ENCODE measurements at places on chromosomes 1 and 21.

GRCh38 chr1:181033128-181033798 is 520 bp upstream of the MR1 start:
- DNase-seq = no peak

DNA sequence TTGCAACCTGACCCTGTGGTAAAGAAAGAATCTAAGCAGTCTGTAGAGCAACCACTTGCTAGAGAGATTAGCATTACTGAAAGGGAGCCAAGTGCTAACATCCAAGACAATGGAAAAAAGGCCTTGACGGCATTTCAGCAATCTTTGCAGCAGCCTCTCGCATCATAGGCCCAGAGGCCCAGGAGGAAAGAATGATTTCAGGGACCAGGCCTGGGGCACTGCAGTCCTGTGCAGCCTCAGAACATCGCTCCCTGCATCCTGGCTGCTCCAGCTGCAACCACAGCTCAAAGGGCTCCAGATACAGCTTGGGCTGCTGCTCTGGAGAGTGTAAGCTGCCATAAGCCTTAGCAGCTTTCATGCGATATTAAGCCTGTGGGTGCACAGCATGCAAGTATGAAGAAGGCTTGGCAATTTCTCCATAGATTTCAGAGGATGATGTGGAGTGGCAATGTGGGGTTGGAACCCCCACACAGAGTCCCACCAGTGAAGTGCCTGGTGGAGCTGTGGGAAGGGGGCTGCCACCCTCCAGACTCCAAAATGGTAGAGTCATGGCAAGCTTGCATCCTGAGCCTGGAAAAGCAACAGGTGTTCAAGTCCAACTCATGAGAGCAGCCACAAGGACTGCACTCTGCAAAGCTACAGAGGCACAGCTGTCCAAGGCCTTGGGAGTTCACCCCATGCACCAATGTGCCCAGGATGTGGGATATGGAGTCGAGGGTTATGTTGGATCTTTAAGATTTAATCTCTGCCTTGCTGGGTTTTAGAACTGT is 110.6 kb upstream of the HMGB4 start:
- DNase-seq = no peak

DNA sequence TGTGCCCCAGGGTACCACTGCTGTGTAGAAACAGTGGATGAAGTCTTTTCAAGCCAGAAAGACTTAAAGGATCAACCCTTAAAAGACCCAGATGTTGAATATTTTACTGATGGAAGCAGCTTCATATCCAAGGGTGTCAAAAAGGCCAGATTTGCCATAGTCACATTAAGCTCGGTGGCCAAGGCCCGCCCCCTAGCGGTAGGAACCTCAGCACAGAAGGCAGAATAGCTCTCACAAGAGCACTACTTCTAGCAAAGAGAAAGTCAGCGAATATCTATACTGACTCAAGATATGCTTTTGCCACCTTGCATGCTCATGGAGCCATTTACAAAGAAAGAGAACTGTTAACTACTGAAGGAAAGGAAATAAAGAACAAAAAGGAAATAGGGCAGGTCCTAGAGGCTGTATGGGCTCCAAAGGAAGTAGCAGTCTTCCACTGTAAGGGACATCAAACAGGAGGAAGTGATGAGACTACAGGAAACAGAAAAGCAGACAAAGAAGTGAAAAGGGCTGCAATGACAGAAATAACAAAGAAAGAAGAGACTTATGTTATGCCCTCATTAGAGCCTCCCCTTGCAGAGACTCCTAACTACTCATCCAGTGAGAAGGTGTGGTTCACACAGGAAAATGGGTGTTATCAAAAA is 90.5 kb downstream of the LIPI start:
- peak; percentile 6 for DNase-seq

GRCh38 chr1:55825461-55825860 is 610.3 kb upstream of the USP24 start:
- DNase-seq = no peak

- DNase-seq = no peak
Observed at GRCh38 chr1:89850844-89851415, 30.1 kb downstream of the LRRC8D start.

- DNase-seq = peak; percentile 71
Observed at GRCh38 chr1:100265562-100265930, 470 bp upstream of the RTCA start.

DNA sequence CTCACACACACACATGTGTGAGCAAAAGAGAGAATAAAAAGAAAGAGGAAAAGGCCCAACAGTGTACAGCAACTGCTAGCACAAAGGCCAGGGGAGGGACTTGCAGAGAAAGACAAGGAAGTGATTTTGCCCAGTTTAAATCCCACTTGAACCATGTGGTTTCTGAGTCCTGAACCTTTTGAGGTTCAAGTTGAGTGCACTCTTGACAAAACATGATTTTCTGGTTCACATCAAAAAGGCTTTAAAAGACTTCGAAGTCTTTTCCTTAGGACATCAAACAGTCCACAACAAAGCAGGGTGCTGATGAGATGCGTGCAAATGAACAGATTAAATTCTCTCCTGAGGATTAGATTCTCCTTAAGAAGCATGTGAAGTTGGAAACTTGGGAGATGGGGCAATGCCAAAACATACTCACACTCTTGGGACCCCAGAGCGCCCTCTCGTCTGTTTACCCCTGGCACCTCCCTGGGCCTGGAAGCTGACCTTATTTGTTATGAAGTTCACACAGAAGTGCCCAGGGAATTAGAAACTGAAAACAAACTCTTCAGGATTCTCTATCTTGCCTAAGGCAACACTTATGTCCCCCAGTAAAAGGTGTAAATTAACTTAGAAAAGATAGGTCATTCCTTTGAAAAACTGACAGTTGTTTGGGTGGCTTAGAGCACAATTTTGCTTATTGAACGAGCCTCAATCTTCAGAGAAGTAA is 31.5 kb downstream of the RNF220 start:
- no peak for DNase-seq

- DNase-seq = no peak
Observed at GRCh38 chr1:12056331-12056841, 6.7 kb upstream of the TNFRSF8 start.

DNA sequence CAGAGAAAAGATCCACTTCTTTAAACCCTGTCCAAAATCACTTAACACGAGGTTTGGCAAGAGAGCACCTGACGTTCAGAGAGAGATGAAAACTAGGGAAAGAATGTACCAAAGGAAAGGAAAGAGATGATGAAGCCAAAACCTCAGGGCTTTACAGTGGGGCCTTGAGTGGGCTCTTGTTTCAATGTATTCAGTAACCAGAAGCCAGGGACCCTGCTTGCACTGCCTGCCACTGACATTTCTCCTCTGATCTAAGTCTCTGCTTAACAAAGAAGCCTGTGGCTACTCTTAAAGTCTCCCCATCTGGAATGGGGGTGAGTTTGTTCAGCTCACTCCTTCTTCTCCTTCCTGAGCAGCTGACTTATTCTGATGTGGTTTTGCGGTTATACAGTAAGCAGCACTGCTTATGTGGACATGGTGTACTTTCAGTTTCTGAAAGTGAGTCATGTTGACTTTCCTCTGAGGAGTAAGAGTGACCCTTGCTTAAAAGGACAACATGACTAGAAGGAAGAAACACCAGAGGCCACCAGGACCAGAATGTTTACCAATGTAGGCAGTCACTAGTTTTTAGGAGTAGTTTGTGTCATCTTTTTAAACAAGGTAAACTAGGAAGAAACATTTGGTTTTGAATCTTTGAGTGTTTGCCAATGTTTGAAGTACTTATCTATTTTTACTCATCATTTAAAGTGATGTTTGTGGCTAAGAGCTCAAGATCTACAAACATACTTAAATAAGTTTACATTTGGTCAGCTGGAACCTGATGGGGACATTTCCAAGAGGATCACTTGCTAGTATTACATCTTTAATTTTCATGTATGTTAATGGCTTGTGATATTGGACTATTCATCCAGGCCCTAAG is 87.4 kb downstream of the FASLG start:
- DNase-seq = peak; percentile 40

- DNase-seq = no peak
Observed at GRCh38 chr1:183214021-183214970, 28.2 kb downstream of the LAMC2 start.

- no peak for DNase-seq
Observed at GRCh38 chr1:159707472-159708260, 6.7 kb downstream of the CRP start.

- no peak for DNase-seq
Observed at GRCh38 chr1:116948046-116948445, 38.3 kb downstream of the PTGFRN start.

DNA sequence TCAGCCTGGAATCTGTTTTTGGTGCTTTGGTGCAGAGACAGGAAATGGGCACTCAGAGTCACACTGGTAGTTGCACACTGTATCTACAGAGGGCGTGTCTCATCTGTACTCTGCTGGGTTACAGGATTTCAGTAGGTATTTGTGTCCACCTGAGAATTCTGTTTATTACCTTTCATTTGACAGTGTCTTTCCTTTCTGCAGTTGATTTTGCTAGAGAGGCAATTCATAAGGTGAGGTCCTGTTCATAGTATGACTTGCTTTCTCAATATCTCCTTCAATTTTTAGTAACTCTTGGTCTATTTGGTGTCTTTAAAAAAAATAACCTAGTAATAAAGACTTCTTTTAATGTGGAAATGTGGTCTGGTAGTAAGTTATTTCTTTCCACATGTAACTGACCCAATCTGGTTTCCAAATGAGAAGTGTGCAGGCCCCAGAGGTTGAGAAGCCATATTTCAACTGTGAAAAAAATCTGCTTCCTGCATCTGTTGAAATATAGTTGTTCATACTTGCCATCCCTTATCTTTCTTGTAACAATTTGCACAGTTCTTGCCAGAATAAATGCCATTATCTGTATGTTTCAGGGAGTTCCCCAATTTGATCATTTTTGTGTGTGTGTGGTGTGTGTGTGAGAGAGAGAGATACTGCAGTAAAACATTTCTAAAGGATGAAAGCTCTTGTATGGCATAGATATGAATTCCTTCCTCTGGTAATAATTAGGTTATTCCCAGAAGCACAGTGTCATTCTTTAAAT is 78.4 kb upstream of the DNAJC6 start:
- peak; percentile 82 for DNase-seq

Data from hematopoietic multipotent progenitor cell treated with erythropoietin and hydrocortisone succinate and interleukin-3 and kit ligand, for 15 days (in vitro differentiated cells).